Astrocyte of the cerebellum (primary cell): ENCODE measurements at places on chromosomes 4 and X.

DNA sequence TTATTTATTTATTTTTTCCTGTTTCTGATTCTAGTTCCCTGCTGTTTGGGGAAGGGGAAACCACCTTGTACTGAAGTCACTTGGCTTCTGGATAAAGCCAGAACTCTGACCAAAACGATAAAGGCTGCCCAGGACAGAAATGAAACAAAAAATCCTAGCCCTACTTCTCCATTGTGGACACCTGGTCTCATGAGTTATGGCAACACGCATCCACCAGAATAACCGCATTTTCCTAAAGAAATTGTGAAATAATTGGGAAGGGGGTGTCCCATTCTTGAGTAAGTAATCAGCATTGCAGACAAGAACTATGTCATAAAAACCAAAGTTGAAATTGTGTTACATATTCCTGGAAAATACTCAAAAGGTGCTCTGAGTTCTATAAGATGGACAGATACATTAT, 42.1 kb downstream of the SLC9A7 start:
- DNase-seq, result no peak

GRCh38 chrX:13937370-13938050, 92.2 kb downstream of the GEMIN8 start:
- DNase-seq, result peak; percentile 49

DNA sequence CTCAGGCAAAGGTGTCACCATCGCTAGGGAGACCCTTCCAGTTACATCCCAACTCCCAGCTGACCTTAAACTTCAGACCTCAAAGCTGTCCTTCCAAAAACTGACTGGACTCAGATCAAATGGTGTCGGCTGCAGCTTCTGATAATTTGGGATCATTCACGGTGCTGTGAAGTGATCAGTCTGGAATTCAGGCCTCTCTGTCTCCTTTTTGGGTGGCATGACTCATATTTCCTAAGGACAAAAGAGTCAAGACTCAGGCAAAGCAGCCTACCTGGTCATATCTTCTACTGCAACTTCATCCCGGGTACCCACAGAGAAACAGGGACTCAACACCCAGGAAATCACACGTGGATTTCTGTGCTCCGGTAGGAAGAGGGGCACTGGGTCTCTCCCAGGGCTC, 87.6 kb downstream of the SORCS2 start:
- DNase-seq, result no peak

GRCh38 chr4:6900181-6900812, 9.3 kb upstream of the TBC1D14 start:
- DNase-seq, result no peak

DNA sequence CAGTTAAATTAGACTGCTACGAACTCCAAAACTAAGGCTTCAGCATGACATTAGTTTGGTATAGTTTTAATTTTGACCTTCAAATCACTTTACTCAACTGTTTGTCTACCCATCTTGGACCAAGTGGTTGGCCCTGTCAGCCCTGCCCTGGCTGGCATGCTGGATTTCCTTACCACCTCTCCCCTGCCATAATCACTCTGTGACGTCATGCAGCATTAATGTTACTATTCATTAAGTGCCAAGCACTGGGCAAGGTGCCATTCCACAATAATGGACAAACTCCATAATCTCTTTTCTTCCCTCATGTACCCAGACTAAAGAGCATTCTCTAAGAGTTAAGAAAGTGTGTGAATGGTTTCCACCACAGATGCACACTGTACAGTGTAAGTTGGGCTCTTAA, 277.0 kb upstream of the INTU start:
- DNase-seq, result no peak

- no peak for DNase-seq
Measured at GRCh38 chr4:127788517-127788916, 6.4 kb downstream of the HSPA4L start.

DNA sequence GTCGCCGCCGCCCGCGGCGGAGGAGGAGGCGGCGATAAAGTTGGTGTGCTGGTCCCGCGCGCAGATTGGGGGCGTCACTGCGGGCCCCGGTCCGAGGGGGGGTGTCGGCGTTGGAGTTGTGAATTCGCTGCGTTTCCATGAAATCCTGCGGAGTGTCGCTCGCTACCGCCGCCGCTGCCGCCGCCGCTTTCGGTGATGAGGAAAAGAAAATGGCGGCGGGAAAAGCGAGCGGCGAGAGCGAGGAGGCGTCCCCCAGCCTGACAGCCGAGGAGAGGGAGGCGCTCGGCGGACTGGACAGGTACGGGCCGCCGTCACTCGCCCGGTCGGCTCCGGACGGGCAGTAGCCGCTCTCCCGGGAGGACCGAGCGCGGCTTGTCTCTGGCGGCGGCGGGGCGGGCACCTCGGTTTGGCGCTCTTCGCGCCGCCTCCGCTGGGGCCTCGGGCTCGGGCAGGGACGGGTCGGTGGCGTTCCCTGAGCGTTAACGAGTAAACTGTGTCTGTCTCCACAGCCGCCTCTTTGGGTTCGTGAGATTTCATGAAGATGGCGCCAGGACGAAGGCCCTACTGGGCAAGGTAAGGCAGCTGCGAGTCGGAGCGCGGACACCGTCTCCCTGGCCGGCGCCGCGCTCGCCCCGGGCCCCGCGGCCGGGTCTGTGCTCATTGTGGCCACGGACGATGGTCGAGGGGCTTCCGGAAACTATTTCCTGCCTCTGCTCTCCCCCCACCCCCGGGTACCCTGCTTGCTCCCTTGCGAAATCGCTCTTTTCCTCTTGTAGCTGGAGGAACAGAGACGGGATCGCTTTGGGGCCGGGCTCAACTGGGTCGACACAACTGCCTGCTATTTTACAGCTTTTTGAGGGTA, 658 bp downstream of the KDM6A start:
- DNase-seq, result no peak

DNA sequence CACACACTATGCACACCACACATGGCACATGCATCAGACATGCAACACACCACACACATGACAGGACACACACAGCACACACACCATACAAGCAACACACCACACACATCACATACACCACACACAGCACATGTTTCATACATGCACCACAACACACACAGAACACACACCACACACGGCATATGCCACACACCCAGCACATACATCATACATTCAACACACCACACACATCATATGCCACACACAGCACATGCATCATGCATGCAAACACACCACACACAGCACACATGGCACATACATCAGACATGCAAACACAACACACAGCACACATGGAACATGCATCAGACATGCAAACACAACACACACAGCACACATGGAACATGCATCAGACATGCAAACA, 80.7 kb upstream of the LRPAP1 start:
- no peak for DNase-seq

DNA sequence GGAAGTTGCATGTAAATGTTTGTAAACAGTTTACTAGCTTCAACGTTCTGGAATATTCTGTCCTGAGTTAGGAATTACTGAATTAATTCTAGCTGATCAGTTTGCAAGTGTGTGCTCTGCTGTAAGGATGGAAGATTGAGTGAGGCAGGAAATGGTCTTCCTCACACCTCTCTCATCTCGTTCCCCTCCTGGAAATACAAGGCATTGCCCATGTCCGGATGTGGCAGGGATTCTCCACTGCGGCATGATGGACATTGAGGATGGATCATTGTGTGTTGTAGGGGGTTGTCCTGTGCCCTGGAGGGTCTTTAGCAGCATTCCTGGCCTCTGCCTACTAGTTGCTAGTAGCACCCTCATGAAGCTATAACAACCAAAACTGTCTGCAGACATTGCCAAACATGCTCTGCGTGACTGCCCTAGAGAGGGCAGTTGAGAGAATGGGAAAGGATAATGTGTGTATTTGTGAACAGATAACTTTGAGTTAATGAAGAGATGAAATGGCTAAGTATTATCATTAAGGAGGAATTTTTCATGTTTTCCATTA, 12.6 kb downstream of the CA5B start:
- DNase-seq, result no peak

- DNase-seq, result no peak
Measured at GRCh38 chr4:106186201-106186600, 129.8 kb downstream of the TBCK start.

DNA sequence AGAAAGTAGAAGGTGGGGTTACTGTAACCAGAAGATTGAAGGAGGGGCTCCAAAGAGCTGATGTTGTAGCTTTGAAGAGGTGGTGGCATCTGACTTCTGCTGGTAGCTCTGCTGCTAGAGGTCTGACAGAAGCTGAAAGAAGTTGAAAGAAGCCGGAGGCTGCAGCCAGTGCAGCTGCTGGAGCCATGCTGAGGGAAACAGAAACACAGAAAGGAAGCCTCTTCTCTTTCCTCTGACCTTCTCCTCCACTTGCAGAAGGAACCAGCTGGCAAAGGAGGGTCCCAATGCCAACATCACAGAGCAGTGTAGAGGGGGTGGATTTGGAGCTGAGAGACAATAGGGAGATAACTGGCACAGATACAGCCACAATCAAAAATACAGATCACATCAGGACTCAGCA, 89.3 kb upstream of the HHIP start:
- no peak for DNase-seq
